ENCODE measurements at places on chromosomes 3 and 15.

GRCh38 chr15:75338661-75339240, 2.9 kb downstream of the COMMD4 start:
- DNase-seq: no peak

- DNase-seq: no peak
These were observed 1.9 kb downstream of the STIMATE start for GRCh38 chr3:52895418-52895817.

GRCh38 chr3:54621184-54621583, 306.7 kb downstream of the LRTM1 start:
- DNase-seq: no peak

- no peak for DNase-seq
These were observed 70.3 kb upstream of the GALNT15 start for GRCh38 chr3:16104156-16104555.

- no peak for DNase-seq
These were observed 275.9 kb downstream of the ZIC4 start for GRCh38 chr3:147130461-147130860.

DNA sequence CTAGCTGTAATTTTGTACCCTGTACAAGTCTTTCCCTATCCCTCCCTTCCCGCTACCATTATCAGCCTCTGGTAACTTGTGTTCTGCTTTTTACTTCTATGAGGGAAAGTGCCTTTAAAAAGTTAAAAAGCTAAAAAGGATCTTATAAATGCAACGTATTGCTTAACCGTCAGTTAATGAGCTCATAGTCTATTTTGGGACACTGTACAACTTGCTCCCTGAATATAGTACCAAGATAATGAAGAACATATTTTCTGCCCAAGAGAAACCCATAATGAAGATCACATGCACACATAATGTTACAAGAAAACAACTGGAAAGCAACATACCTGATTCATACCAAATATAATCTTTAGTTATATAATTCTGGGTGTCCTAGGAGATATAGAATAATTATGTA, 22.6 kb downstream of the ZIC1 start:
- DNase-seq: no peak

DNA sequence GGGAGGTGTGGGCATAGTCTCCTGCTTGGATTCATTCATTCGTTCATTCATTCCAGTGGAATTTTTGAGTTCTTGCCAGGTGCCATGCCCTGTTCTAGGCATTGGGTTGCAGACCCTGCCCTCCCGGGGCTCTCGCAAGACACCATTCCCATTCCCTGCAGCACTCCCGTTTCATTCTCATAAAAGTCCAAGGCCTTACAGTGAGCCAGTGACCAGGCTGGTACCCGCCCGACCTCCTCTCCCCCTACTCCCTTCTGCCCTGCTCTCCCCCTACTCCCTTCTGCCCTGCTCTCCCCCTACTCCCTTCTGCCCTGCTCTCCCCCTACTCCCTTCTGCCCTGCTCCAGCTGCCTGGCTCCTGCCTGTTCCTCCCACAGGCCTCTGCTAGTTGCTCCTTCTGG, 41.9 kb downstream of the AMOTL2 start:
- DNase-seq: no peak

All from stimulated activated CD4-positive, alpha-beta T cell treated with anti-CD3 and anti-CD28 coated beads, Interleukin-2, amount 100 ng/mL, for 48 hours (primary cell).